ENCODE measurements at places on chromosomes 2 and 18.

DNA sequence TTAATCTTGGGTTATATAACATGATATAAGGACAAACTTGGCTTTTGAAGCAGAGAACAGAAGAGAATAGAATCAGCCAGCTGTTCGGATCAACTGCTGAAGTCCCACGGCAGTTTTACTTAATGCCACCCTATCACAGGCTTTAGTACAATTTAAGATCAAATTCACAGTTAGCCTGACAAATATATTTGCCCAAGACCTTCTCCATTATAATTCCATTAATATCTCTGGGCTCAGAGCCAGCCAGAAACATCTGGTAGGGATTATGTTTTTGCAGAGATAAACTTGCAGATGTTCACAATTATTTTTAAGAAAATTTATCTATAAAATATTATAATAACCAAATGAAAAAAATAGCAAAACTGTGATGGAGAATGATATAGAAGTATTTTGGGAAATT lies 381.4 kb downstream of the RAD51AP2 start:
- no peak for DNase-seq

DNA sequence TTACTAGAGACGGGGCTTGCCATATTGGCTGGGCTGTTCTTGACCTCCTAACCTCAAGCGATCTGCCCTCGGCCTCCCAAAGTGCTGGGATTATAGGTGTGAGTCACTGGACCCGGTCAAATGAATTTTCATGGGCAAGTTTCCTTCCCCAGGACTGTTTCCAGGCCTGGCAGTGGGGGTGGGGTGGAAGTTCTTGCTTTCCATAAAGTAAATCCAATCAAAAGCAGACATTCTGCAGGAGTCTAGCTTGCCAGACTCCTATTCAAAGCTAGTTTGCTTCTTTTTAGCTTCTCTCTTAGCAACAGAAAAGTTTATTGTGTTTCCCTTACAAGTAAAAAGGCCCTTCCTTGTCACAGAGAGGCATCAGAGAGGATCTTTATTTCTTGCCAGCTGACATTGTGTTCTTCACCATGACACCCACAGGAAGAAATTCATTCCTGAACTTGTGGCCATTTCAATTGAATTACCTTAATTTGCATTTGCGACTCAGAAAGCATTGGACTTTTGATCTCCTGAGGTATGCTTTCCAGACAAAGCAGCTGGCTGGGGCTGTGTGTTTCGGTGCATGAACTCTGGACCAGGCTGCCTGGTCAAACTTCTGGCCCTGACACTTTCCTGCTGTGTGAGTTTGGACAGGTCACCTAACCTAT lies 37.9 kb downstream of the LYPD1 start:
- no peak for DNase-seq

- DNase-seq = peak; percentile 9
These were observed 183.4 kb downstream of the MYO3B start for GRCh38 chr2:170361090-170361936.

- no peak for DNase-seq
These were observed 152.1 kb upstream of the ID2 start for GRCh38 chr2:8529706-8530277.

- DNase-seq = no peak
These were observed 10.0 kb downstream of the SLC4A5 start for GRCh38 chr2:74333175-74333574.

- no peak for DNase-seq
These were observed 872 bp downstream of the ASB1 start for GRCh38 chr2:238427435-238428162.

DNA sequence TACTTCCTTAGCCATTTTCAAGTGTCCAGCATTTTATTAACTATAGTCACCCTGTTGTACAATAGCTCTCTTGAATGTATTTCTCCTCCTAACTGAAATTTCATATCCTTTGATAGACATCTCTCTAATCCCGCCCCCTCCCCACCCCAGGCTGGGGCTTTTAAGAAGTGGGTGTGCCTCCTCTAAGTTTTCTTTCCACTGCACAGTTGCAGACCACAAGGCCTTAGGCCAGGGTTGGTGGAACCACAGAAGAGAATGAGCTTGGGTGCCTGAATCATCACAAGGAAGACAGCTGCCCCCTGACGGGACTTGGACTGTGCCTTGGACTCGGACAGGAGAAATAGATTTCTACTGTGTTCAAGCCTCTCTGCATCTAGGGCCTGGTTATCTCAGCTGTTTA lies 193.4 kb downstream of the HAUS1 start:
- no peak for DNase-seq

DNA sequence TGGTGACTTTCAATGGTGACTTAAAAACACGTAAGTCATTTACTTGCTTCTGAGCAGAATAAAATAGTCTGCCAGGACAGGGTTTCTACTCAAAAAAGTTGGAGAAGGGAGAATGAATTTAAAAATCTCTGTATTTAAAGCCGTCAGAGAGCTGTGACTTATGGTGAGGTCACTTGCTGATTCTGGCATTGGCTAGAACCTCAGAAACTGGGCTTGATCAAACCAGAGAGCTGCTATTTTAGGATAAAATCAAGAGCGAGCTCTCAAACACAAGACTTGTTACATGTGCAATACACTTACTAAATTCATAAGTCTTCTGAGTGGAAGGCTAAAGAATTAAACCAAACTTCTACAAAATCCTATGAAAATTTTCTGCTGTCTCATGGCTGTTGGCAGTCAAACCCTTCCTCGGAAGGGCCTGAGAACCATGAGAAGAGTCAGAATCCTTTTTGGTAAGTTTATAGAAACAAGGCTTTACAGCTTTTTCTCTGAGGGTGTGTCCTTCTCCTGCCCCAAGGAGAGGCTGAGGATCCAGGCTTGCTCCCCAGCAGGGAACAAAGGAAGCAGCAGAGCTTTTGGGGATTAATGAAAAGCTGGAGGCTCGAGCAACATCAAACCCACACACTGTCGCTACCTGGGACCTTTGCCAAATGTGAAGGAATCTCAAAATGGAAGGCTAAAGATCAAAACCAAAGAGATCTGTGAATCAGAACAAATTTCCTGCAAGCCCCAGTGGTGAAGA lies 816.4 kb downstream of the SOCS6 start:
- DNase-seq = no peak

Measured in stimulated activated CD8-positive, alpha-beta memory T cell treated with anti-CD3 and anti-CD28 coated beads, Interleukin-15, amount 100 ng/mL, for 4 hours (primary cell).